ENCODE measurements at places on chromosomes 3 and 15. TPM values are rescaled to one million over a fixed set of nuclear protein-coding genes. Genes with fewer than 3 reads are reported as not detected.

DNA sequence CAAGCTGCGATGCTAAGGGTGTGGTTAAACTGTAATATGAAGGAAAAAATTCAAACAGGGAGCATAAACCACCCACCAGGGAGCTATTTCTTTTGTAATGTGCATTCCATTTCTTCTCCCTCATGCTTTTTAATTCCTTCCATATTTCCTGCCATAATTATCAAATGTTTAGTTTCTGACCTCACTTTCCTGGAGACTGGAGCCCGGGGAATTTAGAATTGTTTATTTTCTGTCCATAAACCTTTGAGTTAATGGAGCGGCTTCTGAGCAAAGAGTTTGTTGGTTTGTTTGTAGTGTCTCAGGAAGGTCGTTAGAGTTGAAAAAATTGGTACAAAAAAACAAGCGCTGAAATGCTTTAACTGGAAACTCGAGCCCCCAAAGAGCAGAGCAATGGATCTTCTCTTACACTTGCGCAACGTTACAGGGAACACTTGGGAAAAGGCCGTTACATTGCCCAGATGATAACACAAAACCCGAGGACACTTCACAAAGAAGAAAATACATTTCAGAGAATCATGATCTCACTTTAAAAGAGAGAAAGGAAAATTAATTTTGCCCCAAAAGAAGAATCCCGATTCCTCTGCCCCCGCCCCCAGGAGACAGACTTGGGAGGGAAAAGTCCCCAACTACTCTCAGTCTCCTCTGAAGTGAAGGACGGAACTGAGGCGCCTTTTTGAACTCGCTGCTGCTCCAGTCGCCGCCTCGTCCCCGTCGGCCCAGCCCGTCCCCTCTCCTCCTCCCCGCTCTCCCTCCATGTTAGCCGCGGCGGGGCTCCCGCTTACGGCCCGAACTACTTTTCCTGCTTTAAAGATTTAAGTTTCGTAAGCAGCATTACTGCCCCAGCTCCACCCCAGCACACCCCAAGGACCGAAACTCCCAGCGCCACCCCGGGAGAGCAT is 842 bp downstream of the FSTL1 start:
- DNase-seq: no peak

- DNase-seq: no peak
These were observed 485.2 kb downstream of the ROBO2 start for GRCh38 chr3:77524946-77525682.

The HDDC3 gene
- total RNA-seq: 17.9 TPM

The C3orf85 gene
- not detected for total RNA-seq

The ACKR4 gene
- total RNA-seq: 1.3 TPM

The CCR9 gene
- total RNA-seq: 3.1 TPM

The CP gene
- 101 TPM for total RNA-seq

The EFHB gene
- total RNA-seq: 2.3 TPM

All from spleen (tissue), 13 donors.